ENCODE measurements at places on chromosomes 7 and 10.

DNA sequence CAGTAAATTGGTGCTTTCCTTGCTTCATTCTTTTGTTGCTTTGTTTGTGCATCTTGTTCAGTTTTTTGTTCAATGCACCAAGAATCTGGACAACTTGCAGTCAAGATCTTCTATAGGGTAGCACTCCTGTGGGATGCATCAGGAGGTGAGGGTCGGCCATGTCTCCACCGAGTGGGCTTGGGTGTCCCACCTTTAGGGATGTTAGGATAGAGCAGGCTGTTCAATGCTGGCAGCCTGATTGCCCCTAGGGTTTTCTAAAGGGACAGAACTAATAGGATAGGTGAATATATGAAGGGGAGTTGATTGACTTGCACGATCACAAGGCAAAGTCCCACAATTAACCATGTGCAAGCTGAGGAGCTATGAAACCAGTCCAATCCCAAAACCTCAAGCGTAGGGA lies 109.9 kb downstream of the GLRX3 start:
- DNase-seq = no peak

DNA sequence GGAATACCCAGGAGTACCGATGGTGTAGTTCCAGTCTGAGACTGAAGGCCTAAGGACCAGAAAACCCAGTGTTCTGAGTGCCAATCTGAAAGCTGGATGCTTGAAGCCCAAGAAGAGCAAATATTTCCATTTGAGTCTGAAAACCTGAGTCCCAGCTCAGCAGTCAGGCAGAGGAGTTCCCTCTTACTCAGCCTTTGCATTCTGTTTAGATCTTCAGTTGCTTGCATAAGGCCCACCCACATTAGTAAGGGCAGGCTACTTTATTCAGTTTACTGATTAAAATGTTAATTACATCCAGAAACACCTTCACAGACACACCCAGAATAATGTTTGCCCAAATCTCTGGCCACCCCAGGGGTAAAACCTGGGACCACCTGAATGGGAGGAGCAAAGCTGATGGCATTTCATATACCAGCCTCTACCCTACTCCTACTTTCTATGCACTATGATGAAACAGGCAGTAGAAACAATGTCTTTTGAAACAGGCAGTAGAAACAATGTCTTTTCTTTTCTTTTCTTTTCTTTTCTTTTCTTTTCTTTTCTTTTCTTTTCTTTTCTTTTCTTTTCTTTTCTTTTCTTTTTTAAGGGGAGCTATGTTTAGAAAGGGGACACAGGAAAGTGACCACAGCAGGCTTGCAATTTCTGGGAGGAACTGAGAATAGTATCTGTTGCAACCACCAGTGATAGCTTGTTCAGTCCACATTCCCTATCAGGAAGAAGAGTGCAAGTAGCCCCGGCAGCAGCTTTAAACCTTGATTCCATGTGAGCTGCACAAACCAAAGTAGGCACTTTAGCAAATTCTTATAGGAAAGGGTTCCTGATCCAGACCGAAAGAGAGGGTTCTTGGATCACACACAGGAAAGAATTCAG lies 30.6 kb downstream of the FAM237B start:
- no peak for DNase-seq

- no peak for DNase-seq
Observed at GRCh38 chr10:120478386-120478785, 21.4 kb downstream of the PLPP4 start.

- DNase-seq = peak; percentile 52
Observed at GRCh38 chr7:7970531-7971307, 2.1 kb downstream of the GLCCI1 start.

GRCh38 chr10:82377608-82378007 lies 502.6 kb downstream of the NRG3 start:
- no peak for DNase-seq

- DNase-seq = peak; percentile 11
Observed at GRCh38 chr10:51369903-51370302, 295.6 kb downstream of the PRKG1 start.

DNA sequence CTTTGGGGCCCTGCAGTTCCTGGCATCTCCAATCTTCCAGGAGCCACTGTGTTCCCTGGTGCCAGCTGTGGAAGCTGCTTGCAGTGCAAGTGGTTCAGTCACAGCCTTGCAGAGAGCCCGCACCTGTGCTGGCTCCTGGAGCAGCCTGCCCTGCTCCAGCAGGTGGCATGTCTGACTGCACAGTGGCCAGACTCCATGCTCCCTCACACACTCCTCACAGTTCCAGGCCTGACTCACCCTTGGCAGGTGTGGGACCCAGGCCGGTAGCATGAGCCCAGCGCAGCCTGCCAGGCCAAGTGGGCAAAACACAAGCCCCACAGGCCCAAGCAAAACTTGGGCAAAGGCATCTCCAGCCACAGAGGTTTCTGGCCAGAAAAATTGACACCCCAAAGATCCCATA lies 33.6 kb upstream of the RELN start:
- no peak for DNase-seq

DNA sequence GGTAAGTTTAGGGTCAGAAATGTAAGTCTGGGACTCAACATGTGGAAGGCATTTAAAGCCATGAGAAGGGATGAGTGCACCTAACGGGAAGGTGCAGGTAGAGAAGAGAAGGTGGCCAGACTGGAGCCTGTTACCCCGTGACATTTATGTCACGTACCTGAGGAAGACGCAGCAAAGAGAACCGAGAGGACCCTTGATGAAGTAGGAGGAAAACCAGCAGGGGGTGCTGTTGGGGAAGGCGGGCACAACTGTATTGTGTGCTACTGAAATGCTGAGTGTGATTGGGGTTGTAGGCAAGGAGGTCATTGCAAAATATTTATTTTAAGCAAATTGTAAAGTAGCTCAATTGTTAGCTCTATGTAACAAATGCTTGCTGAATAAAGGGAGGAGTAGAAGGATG lies 338.2 kb upstream of the PRKCQ start:
- DNase-seq = no peak
